Progenitor cell of endocrine pancreas (in vitro differentiated cells): ENCODE measurements at places on chromosomes 4 and X. TPM values are rescaled to one million over a fixed set of nuclear protein-coding genes. Genes with fewer than 3 reads are reported as not detected.

Gene CDS1
- 21.6 and 22.2 TPM in 2 replicates for total RNA-seq

Gene USP26
- not detected in 2 replicates for total RNA-seq

Gene CXCL3
- 1.7 and 1.8 TPM in 2 replicates for total RNA-seq

Gene FABP2
- total RNA-seq: not detected in 2 replicates

Gene DRD5
- 0.13 TPM in 1 of 2 replicates, not detected in the other for total RNA-seq

DNA sequence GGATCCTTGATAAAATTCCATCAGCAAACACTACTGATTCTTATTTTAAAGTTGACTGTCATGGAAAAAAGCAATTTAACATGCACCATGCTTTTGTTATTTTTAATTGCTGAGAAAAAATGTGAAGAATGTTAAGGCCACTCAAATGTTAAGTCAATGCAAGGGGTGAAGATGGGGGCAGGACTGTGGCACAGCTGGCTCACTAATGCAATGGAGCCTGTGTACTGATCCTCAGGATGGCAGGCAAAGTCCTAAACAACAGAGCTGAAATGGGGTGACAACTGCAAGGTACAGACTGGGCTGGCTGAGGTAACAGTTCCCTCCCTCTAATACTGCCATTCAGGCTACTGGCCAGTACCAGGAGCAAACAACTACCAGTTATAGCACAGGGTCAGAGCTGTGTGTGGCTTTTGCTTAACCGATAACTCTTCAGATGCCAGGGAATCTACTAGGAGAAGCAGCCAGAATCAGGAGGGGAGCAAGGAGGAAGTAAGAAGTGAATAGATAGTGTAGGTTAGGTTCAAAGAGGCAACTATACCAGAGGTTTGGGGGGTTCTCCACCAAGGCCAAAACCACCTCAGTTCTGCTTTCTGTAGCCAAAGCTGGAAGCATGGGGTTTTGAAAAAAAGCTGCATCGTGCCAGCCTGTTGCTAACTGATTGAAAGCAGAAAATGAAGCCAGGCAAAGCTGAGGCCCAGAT lies 372.6 kb downstream of the OPHN1 start:
- DNase-seq: no peak

- DNase-seq: no peak
Observed at GRCh38 chr4:94305466-94306225, 37.0 kb downstream of the HPGDS start.
